CD4-positive, alpha-beta T cell treated with Interleukin-6 at 100 ng/mL for 8 hours (primary cell): ENCODE measurements at places on chromosomes 3 and 15.

DNA sequence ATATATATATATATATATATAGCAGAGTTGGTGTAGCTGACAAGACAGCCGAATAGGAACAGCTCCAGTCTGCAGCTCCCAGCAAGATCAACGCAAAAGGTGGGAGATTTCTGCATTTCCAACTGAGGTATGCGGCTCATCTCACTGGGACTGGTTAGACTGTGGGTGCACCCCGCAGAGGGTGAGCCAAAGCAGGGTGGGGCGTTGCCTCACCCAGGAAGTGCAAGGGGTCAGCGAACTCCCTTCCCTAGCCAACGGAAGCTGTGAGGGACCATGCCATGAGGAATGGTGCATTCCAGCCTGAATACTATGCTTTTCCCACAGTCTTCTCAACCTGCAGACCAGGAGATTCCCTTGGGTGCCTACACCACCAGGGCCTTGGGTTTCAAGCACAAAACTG, 81.7 kb upstream of the ST3GAL6 start:
- no peak for DNase-seq

- no peak for DNase-seq
Measured at GRCh38 chr3:146594843-146595482, 10.2 kb downstream of the PLSCR5 start.

DNA sequence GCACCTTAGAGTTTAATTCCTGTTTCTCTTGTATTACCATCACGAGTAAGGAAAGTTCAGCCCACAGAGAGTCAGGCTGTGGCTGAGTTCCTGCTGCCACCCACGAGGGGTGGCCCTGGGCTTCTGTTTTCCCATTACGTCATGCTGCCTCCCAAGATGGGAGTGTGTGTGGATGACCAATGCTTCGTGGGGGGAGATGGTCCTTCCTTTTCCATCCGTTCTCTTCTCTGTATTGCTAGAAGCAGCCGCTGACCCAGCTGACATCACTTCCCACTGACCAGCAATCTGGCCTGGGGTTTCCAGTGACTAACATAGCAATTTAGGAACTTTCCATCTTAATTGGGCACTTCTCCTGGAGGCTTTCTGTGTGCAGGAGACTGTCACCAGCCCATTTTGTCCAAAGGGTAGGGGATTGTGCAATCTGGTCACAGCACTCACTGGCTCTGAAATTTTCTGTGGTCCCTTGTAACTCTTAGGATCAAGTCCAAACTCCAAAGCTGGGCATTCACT, 9.3 kb downstream of the IRAK2 start:
- DNase-seq, result no peak

DNA sequence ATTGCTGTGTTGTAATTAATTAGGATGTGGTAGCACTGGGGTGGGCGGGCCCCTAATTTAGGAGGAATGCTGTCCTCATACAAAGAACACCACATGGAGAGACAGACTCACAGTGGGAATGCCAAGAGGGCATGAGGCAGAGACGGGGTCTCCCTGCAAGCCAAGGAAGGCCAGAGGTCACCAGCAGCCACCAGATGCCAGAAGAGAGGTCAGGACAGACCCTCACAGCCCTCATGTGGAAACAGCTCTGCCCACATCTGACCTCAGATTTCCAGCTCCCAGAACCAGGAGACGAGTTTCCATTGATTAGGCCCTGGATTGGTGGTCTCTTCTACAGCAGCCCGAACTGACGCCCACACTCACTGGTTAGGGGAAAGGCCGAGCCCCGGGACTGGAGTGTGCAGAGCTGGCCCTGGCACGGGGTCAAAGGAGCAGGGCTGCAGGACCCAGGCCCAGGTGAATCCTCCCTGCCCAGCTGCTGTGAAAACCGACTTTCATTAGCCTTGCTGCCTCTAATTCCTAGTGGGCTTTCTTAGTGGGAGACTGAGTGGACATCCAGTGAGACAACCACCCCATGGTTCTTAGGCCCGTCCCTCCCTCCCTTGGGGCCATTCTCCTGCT, 43.0 kb upstream of the SLC41A3 start:
- no peak for DNase-seq

- DNase-seq, result no peak
Measured at GRCh38 chr3:6367171-6367570, 493.7 kb upstream of the GRM7 start.

- no peak for DNase-seq
Measured at GRCh38 chr3:189398656-189399055, 226.9 kb downstream of the TPRG1 start.

DNA sequence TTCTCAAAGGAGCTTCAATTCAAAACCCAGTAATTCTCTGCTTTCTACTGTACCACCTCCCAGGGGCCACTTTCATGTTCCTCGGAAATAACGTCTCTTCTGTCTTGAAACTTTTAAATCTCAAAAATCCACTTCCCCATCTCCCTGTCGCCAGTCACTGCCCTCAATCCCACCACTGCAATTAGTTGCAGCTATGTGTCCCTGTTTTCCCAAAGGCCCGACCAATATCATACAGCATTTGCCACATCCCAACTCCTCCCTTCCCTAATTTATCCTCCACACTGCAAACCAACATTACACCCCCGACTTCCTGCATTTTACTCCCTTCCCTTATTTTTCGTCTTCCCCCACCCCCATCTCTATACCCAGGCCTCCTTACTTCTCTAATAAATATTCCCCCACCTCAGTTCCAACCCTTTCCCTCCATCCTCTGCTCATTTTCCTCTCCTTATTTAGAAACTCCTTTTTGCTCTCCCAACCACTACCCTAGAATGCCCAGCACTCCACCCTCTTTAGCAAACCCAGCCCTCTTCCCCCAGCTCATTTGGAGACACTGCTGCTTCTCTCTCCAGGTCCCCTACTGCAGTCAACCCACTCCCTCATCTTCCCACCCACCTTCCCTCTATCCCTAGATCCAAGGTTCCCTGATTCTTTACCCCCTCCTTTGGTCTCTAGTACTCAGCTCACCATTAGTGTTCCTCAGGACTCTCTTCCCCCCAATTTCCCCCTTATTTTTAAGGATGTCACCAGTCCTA, 1.1 kb downstream of the NPTN start:
- DNase-seq, result no peak

DNA sequence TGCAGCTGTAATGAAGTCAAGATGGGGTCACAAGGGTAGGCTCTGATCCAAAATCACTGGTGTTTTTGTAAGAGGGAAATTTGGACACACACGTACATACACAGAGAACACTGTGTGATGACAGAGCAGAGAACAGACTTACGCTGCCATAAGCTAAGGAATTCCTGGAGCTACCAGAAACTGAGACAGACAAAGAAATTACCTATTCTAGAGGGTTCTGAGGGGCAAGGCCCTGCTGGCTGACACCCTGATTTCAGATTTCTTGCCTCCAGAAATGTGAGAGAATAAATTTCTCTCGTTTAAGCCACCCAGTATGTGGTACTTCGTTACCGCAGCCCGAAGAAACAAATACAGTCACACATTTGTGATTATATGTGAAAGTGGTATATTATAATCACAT, 24.8 kb downstream of the CBLB start:
- no peak for DNase-seq

- no peak for DNase-seq
Measured at GRCh38 chr3:153744889-153745288, 376.3 kb upstream of the ARHGEF26 start.

- peak; percentile 65 for DNase-seq
Measured at GRCh38 chr3:192892981-192893700, 24.5 kb downstream of the MB21D2 start.

- no peak for DNase-seq
Measured at GRCh38 chr15:91264651-91265351, 164.7 kb downstream of the SV2B start.

- no peak for DNase-seq
Measured at GRCh38 chr3:177490626-177491025, 293.3 kb upstream of the TBL1XR1 start.

- no peak for DNase-seq
Measured at GRCh38 chr3:107117922-107118536, 259.2 kb upstream of the CCDC54 start.

- no peak for DNase-seq
Measured at GRCh38 chr3:138267083-138267482, 62.6 kb downstream of the NME9 start.

- DNase-seq, result no peak
Measured at GRCh38 chr15:75493732-75494131, 42.2 kb upstream of the SIN3A start.

GRCh38 chr3:174132006-174132405, 727.1 kb upstream of the NAALADL2 start:
- DNase-seq, result no peak

GRCh38 chr3:114119776-114120175, 59.1 kb downstream of the DRD3 start:
- DNase-seq, result no peak

DNA sequence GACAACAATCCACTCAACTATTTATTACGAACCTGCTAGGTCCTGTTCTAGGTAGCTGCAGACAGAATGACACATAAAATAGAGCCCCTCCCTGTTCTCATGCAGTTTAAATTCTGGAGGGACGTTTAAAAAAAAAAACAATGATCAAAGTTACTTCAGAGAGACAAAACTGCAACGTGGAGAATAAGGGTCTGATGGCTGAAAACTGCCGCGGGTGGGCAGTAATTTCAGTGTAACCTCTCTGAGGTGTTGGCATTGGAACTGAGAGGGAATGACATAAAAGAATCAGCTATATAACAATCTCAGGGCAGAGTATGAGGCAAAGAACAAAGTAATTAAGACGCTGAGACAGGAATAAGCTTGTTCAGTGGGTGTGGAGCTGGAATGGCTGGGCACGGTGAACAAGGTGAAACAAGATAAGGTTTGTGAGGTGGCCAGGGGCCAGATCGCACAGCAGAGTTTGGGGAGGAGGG, 19.5 kb downstream of the TBL1XR1 start:
- no peak for DNase-seq

DNA sequence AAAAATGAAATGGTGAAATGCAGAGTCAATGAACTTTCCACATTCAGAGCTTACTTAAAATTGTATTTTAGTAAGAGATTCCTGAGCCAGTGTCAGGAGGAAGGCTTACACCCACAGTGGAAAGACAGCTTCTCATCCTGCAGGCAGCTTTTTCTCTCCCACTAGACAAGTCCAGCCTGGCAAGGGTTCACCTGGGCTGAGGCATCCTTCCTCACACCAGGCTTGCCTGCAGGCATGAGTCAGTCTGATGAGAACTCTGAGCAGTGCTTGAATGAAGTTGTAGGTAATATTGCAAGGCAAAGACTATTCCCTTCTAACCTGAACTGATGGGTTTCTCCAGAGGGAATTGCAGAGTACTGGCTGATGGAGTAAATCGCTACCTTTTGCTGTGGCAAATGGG, 3.1 kb downstream of the CCR4 start:
- DNase-seq, result no peak

DNA sequence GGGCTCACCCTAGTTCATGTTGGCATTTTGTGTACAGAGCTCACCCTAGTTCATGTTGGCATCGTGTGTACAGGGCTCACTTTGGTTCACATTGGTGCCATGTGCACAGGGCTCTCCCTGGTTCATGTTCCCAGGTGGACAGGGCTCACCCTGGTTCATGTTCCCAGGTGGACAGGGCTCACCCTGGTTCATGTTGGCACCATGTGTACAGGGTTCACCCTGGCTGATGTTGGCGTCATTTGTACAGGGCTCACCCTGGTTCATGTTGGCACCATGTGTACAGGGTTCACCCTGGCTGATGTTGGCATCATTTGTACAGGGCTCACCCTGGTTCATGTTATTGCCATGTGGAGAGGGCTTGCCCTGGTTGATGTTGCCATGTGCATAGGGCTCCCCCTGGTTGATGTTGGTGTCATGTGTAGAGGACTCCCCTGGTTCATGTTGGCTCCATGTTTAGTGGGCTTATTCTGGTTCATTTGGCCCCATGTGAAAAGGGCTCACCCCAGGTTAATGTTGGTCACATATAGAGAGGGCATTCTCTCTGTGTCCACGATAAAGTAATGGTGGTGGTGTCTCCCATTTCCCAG, 31.7 kb upstream of the NR2C2 start:
- peak; percentile 43 for DNase-seq

DNA sequence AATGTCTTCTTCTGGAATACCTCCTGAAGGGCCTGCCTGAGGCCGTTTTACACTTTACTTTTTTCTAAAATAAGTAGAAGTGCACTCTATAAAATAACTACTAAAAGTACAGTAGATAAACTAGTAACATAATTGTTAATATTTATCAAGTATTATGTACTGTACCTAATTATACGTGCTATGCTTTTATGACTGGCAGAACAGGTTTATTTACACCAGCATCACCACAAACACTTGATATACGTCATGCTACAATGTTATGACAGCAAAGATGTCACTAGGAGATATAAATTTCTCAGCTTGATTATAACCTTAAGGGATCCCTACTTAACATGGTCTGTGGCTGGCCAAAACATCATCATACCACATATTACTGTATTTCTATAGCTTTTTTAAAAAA, 29.4 kb downstream of the DLG1 start:
- DNase-seq, result no peak

GRCh38 chr3:110021659-110022058, 684.3 kb upstream of the DPPA4 start:
- DNase-seq, result no peak

DNA sequence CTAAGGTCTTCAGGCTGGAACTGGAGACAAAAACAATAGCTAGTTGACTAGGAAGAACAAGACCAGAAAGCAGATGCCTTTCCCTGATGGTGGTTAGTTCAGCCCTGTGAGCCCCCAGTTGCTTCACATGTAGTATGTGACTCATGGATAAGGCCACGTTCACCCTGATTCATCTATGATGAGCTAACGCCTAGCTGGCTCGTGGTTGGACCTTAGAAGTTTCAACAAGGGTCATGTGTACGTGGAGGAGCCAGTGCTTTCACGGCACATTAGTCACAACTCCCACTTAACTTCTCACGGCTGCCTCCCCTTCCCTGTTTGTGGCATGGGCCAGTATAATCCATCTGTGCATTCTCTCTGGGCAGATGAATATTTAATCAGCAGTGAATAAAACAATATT, 20.6 kb downstream of the COL8A1 start:
- DNase-seq, result no peak

DNA sequence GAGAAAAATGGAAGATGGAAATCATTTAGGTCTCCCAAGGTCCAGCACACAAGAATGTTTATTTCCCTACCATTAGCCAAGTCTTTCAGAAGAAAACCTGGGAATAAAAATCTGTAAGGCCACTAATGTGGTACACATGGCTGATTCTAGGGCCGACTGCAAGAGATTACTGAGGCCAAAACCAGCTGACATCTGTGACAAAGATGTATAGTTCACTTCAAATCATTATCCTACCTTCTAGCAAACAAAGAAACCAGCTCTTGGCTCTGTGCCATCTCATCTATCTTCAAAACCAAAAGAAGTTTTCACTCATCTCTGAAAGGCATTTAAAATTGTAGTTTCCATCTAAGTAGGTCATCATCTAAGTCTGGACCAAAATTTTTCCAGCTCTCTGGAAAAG, 43.9 kb downstream of the ERC2 start:
- DNase-seq, result no peak

DNA sequence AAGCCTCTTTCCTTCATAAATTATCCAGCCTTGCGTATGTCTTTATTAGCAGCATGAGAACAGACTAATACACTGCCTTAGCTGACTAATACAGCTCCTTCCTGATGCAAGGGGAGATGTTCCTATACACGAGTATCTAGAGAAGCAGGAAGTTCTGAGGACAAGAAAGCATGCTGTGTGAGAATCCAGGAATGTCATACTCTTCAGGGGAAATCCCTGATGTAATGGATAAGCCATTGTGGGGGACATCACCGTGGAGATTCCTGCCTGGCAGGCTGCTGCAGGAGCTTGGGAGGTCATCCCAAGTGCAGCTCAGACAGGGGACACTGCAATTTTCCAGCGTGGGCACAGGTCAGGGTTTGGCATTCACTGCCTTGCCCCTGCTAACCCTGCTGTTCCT, 476.9 kb downstream of the NR2F2 start:
- DNase-seq, result no peak
